ENCODE measurements at places on chromosomes 1 and 21. TPM values are rescaled to one million over a fixed set of nuclear protein-coding genes. Genes with fewer than 3 reads are reported as not detected.

GRCh38 chr1:96688767-96689166 is 32.8 kb upstream of the PTBP2 start:
- no peak for DNase-seq
- no peak overlapping the region for H3K4me3 ChIP-seq
- H3K36me3 ChIP-seq = no peaks in the 10 kb centered on the region
- H3K27ac ChIP-seq = no peak overlapping the region
- H3K27me3 ChIP-seq = no peaks in the 10 kb centered on the region
- H3K4me1 ChIP-seq = no peaks in the 10 kb centered on the region

- H3K36me3 ChIP-seq = peaks cover 63% of the 10 kb centered on the region
- peaks cover 28% of the 10 kb centered on the region for H3K4me1 ChIP-seq
- H3K27me3 ChIP-seq = no peaks in the 10 kb centered on the region
- peak overlapping the region; percentile 44 for H3K27ac ChIP-seq
- DNase-seq = no peak
- H3K4me3 ChIP-seq = no peak overlapping the region
Measured at GRCh38 chr1:236861560-236862218, 66.6 kb downstream of the MTR start.

DNA sequence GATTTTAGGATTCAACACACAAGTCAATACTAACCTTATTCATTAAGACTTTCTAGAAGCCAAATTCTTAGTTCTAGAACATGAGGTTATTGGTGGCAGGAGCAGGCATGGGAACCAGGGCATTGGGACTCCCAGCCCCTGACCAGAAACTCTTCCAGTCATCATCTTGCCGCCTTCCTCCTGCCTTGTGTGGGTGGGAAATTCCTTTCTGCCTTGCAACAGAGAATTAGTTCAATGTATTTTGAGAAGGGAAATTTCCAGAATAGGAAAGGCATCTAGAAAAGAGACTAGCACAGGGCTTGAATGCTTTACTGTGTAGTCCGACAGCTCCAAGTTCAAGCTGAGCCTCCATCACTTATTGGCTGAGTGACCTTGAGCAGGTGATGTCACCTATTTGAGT is 8.7 kb downstream of the GRHL3 start:
- peaks cover under 1% of the 10 kb centered on the region for H3K4me1 ChIP-seq
- no peaks in the 10 kb centered on the region for H3K36me3 ChIP-seq
- peaks cover 80% of the 10 kb centered on the region for H3K27me3 ChIP-seq
- H3K4me3 ChIP-seq = no peak overlapping the region
- no peak overlapping the region for H3K27ac ChIP-seq
- no peak for DNase-seq

DNA sequence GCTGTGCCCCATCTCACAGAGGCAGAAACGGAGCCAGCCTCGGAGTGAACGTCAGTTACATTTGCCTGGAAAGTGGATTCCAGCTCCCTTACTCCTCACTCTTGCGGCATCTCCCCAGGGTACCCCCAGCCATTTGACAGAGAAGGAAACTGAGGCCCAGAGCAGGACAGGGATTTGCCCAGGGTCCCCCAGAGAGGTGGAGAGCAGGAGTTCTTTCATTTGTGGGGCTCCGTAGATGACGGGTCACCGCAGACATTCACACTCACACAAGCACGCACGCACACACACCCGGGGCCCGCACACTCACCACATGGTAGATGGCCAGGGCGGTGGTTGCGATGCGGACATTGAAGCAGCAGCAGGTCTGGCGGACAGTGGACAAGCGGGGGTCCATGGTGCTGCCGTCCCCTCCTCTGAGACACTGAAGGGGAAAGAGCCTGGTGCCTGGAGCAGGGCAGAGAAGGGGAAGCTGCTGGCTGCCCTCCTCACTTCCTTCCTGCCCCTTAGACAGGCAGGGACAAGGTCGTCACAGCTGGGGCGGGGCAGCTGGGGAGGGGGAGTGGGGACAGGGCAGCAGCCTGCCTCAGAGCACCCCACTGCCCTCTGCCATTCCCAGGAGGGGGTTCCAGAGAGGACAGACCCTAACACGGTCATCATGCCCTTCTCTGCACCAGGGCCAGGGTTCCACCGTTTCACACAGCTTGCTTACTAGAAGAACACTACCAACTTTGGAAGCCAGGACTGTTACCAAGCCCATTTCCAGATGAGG is at the start of gene LAPTM5:
Gene LAPTM5, minus strand, starts transcription at position 423 of the 769 bp plus-strand sequence. Its CDS starts 29 bp downstream, at position 394.
- peaks cover 69% of the 10 kb centered on the region for H3K4me1 ChIP-seq
- H3K27me3 ChIP-seq = no peaks in the 10 kb centered on the region
- peak within 1 kb of the TSS; percentile 99 for H3K4me3 ChIP-seq
- peak; percentile 67 for DNase-seq
- peak within 1 kb of the TSS; percentile 99 for H3K27ac ChIP-seq
- peaks cover 16% of the 10 kb centered on the region for H3K36me3 ChIP-seq

- no peak for DNase-seq
- no peak overlapping the region for H3K27ac ChIP-seq
- H3K36me3 ChIP-seq = no peaks in the 10 kb centered on the region
- no peaks in the 10 kb centered on the region for H3K4me1 ChIP-seq
Measured at GRCh38 chr1:171460018-171460620, 25.2 kb upstream of the PRRC2C start.

- no peak for DNase-seq
- no peak overlapping the region for H3K4me3 ChIP-seq
- no peaks in the 10 kb centered on the region for H3K4me1 ChIP-seq
- H3K27ac ChIP-seq = no peak overlapping the region
- no peaks in the 10 kb centered on the region for H3K36me3 ChIP-seq
- H3K27me3 ChIP-seq = peaks cover 4% of the 10 kb centered on the region
Measured at GRCh38 chr1:229011022-229011421, 259.9 kb upstream of the RAB4A start.

DNA sequence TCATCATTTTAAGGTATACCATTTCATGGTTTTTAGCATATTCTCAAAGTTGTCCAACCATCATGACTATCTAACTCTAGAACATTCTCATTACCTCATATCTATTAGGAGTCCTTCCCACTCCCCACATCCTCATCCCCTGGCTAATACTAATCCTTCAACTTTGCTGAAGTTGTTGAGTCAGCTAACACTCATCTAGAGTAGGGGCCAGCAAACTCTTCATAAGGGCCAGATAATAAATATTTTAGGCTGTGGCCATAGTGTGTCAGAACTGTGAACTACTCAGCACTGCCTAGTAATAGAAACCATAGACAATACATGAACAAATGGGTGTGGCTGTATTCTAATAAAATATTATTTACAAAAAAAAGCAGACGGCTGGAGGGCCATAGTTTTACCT is 43.0 kb downstream of the TOR3A start:
- no peak overlapping the region for H3K27ac ChIP-seq
- H3K4me1 ChIP-seq = peaks cover 11% of the 10 kb centered on the region
- peaks cover 4% of the 10 kb centered on the region for H3K36me3 ChIP-seq
- no peaks in the 10 kb centered on the region for H3K27me3 ChIP-seq
- H3K4me3 ChIP-seq = no peak overlapping the region
- no peak for DNase-seq

DNA sequence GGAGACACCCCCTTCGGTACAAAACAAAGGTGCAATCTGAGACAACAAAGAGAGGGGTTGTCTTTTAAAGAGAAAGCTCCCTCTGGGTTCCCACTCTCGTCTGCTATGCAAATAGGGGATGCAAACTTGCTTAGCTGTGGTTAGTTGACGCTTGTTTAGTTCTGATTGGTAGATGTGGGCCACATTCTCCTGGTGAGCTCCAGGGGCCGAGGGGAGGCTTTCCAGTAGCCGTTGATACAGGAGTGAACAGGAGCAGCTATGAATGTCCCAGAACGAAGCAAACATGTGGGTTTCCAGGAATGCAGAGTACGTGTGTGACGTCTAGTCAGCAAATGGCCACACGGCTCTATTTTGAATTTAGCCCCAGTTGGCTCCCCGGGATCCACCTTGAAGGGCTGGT is 14.7 kb downstream of the TFF2 start:
- peaks cover 19% of the 10 kb centered on the region for H3K27me3 ChIP-seq
- H3K36me3 ChIP-seq = peaks cover 6% of the 10 kb centered on the region
- DNase-seq = no peak
- no peak overlapping the region for H3K27ac ChIP-seq
- no peak overlapping the region for H3K4me3 ChIP-seq
- H3K4me1 ChIP-seq = peaks cover 4% of the 10 kb centered on the region

- H3K4me1 ChIP-seq = peaks cover 2% of the 10 kb centered on the region
- DNase-seq = no peak
- H3K27me3 ChIP-seq = no peaks in the 10 kb centered on the region
- H3K36me3 ChIP-seq = peaks cover 1% of the 10 kb centered on the region
- H3K27ac ChIP-seq = no peak overlapping the region
Measured at GRCh38 chr1:29084196-29084521, 39.5 kb downstream of the TMEM200B start.

GRCh38 chr1:180188091-180188506 is 33.4 kb downstream of the QSOX1 start:
- H3K27me3 ChIP-seq = no peaks in the 10 kb centered on the region
- H3K36me3 ChIP-seq = peaks cover 2% of the 10 kb centered on the region
- peaks cover 10% of the 10 kb centered on the region for H3K4me1 ChIP-seq
- DNase-seq = no peak
- no peak overlapping the region for H3K4me3 ChIP-seq

DNA sequence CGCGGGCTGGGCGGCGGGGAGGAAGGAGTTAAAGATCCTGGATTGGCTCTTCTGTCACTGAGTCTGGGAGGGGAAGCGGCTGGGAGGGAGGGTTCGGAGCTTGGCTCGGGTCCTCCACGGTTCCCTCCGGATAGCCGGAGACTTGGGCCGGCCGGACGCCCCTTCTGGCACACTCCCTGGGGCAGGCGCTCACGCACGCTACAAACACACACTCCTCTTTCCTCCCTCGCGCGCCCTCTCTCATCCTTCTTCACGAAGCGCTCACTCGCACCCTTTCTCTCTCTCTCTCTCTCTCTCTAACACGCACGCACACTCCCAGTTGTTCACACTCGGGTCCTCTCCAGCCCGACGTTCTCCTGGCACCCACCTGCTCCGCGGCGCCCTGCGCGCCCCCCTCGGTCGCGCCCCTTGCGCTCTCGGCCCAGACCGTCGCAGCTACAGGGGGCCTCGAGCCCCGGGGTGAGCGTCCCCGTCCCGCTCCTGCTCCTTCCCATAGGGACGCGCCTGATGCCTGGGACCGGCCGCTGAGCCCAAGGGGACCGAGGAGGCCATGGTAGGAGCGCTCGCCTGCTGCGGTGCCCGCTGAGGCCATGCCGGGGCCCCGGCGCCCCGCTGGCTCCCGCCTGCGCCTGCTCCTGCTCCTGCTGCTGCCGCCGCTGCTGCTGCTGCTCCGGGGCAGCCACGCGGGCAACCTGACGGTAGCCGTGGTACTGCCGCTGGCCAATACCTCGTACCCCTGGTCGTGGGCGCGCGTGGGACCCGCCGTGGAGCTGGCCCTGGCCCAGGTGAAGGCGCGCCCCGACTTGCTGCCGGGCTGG is at the start of gene NPR1:
Gene NPR1, plus strand, starts transcription at position 170 of the 818 bp plus-strand sequence. Its CDS starts 421 bp downstream, at position 591.
- H3K4me1 ChIP-seq = peaks cover 20% of the 10 kb centered on the region
- peak; percentile 50 for DNase-seq
- H3K36me3 ChIP-seq = no peaks in the 10 kb centered on the region
- H3K4me3 ChIP-seq = peak within 1 kb of the TSS; percentile 79
- no peak within 1 kb of the TSS for H3K27ac ChIP-seq

GRCh38 chr1:6906783-6907182 is 121.5 kb downstream of the CAMTA1 start:
- H3K27ac ChIP-seq = no peak overlapping the region
- no peak for DNase-seq
- H3K4me1 ChIP-seq = peaks cover 9% of the 10 kb centered on the region

GRCh38 chr21:33063375-33063883 is 6.5 kb upstream of the OLIG1 start:
- H3K27ac ChIP-seq = no peak overlapping the region
- H3K36me3 ChIP-seq = no peaks in the 10 kb centered on the region
- H3K27me3 ChIP-seq = peaks cover 45% of the 10 kb centered on the region
- DNase-seq = no peak

GRCh38 chr1:172837816-172838679 is 179.1 kb downstream of the FASLG start:
- H3K27me3 ChIP-seq = peaks cover 10% of the 10 kb centered on the region
- H3K36me3 ChIP-seq = peaks cover 11% of the 10 kb centered on the region
- H3K4me3 ChIP-seq = peak overlapping the region; percentile 35
- no peak overlapping the region for H3K27ac ChIP-seq

DNA sequence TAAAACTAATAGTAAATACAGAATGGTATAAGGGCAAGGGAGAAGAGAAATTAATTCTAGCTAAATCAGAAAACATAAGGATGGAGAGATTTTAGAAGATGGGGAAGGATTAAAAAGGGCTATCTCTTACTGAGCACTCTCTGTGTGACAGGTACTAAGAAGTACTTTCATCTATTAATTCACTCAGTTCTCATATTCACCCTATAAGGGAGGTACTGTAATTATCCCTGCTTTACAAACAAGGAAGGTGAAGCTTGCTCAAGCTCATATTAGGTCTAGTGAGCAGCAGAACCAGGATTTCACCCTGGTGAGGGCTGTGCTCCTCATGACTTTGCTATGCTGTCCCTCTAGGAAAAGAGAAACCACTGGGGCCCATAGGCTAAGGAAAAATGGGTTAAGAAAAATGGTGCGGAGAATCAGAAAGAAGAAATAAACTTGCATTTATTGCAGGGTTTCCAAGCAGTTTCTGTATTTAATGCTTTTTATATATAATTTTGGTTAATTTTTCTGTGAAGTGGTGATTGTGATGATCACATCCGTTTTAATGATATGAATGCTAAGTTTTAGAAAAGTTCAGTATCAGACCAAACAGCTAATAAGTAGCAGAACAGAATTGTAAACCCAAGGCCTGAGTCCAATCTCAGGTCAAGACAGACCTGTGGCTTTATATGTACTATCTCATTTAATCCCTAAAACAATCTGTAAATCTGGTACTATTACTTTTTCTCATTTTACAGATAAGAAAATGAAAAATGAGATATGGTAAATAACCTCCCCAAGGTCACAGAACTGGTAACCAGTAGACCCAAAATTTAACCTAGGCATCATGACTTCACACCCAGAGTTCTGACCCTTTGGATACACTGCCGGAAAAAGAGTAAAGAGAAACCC is 1.7 kb downstream of the PCNX2 start:
- H3K36me3 ChIP-seq = peaks cover 11% of the 10 kb centered on the region
- no peak overlapping the region for H3K27ac ChIP-seq
- no peak overlapping the region for H3K4me3 ChIP-seq
- no peak for DNase-seq

The TENT5C gene
- total RNA-seq = 18.4 TPM

The TNFRSF9 gene
- total RNA-seq = 2.7 TPM

The DENND1B gene
- 25.9 TPM for total RNA-seq

The MAP10 gene
- total RNA-seq = 4.5 TPM

Data from activated naive CD8-positive, alpha-beta T cell treated with anti-CD3 and anti-CD28 coated beads, Interleukin-2, amount 10 ng/mL, durations not matched to agents 7 days and 5 days (primary cell).